Fibroblast of lung (primary cell): ENCODE measurements at places on chromosomes 6 and 20. TPM values are rescaled to one million over a fixed set of nuclear protein-coding genes. Genes with fewer than 3 reads are reported as not detected.
A peak's percentile ranks its signal among the peaks of the same experiment; 100 is the strongest.

The WFDC13 gene
- polyA plus RNA-seq, result not detected in 2 replicates

The PCED1A gene
- polyA plus RNA-seq, result 10.3 and 16.4 TPM in 2 replicates

The BPI gene
- 0.10 TPM in 1 of 2 replicates, not detected in the other for polyA plus RNA-seq

The OR2J2 gene
- not detected in 2 replicates for polyA plus RNA-seq

The HMGCLL1 gene
- 0.05 and 0.23 TPM in 2 replicates for polyA plus RNA-seq

The PHIP gene
- 6.7 and 7.5 TPM in 2 replicates for polyA plus RNA-seq

The BPIFB2 gene
- not detected in 2 replicates for polyA plus RNA-seq

DNA sequence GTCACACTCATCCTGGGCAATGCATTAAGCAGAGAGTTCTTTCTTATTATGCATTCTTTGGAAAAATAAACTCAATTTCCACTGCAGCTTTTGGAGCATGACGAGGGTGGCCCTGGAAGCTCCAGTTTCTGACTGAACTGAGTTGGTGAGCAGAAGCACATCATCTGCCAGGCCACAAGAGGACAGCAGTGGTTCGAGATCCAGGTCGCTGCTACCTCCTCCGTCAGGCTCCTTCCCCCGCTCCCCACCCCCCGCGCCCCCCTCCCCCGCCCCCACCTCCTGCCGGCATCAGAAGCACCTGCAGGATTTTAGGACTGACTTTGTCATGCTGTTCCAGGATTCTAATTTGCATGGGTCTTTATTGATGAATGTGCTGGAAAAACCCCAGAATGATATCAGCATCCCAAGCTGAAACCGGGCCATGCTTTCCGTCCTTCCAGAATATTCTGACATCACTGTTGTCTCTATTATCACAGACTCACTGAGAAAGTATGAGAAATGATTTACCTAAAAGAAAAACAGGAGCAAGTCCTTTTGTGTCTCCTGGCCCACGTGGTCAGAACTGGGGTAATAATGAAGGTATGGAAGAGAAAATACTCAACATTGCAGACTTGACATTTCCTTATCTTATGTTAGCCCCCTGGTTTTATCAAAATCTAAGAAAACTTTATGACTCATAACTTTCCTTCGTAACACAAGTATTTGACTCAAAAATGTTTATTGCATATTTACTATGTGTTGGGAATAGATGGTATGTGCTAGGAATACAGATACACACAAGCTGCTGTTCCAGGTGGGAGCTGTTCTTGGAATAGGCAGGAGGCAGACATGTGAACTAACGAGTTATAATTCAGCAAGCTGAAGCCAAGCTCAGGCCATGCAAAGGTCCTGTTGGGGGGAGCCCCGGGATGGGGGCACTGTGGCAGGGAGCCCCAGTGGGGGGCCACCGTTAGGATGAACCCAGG lies 220.2 kb upstream of the EXOC2 start:
- no peaks in the 10 kb centered on the region for H3K4me1 ChIP-seq
- no peak overlapping the region for H3K4me3 ChIP-seq
- peaks cover 3% of the 10 kb centered on the region for H3K27me3 ChIP-seq

DNA sequence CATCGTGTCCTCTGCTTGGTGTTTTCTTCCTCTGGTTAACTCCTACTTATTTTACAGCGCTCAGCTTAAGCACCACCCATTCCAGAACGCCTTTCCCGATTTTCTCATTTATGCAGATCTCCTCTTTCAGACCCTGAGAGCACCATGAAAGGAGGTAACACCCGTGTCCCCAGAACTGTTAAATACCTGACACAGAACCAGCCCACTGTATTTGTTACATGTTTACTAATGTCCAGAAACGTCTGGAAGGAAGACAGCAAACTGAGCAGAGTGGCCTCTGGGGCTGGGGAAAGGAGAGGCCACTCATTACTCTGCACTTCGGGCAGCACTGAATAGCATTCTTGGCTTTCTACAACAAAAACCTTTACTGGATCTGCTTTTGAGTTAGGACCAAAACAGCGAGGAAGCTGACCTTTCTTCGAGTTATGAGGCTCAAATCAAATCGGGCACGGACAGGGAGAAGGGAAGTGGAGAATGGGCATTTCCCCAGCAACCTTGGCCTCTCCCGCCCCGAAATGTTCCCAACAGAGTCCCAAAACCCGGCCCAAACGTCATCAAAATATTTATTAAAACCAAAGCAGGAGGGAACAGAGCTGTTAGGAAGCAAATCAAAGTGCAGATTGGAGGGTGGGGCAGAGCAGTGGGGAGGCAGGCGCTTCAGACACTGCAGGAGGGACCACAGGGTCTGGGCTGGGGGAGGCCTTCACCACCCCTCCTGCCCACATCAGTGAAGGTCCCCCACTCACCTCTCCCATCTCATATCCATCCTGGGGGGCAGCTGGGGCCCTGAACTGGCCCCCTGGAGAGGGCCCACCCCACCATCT lies 1.1 kb upstream of the NECAB3 start:
- no peaks in the 10 kb centered on the region for H3K27me3 ChIP-seq
- peak overlapping the region; percentile 42 for H3K27ac ChIP-seq
- H3K36me3 ChIP-seq, result peaks cover 4% of the 10 kb centered on the region
- no peak for DNase-seq

DNA sequence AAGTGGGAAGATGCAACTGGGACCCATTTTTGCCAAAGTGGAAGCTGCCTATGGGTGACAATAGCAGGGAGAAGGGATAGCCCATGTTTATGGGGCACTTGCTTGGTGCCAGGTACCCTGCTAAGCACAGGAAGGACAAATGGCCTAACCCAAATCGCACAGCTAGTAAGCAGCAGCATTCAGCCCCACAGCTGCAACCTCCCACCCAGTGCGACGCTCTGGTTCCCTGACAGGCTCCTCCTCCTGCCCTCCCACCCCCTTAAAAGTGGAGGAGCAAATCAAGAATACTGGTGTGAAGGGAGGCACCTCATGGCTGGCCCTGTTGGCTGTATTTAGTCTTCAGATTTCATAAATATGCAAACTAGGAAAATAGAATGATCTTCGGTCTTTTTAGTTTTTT lies 76.2 kb downstream of the RIN2 start:
- no peaks in the 10 kb centered on the region for H3K4me1 ChIP-seq
- DNase-seq, result no peak
- H3K27me3 ChIP-seq, result no peaks in the 10 kb centered on the region
- H3K27ac ChIP-seq, result no peak overlapping the region
- no peak overlapping the region for H3K4me3 ChIP-seq

DNA sequence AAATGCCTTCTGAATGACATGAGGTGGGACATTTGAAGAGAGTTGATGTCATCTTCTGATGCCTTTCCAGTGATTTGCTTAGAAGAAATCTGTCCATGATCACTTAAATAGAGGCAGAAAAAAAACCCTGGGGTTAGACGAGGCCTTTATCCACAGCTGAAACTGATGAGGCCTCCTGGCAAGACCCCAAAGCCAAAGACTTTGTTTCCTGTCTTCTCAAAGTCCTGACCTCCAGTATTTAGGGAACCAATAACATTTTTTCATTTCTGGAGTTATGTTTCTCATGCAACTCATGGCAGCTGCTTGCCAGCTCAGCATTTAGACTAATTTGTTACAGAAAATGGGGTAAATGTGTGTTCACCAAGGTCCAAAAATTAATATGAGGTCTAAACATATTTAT lies 248.0 kb upstream of the PRDM1 start:
- H3K27ac ChIP-seq, result no peak overlapping the region
- H3K4me3 ChIP-seq, result no peak overlapping the region
- H3K36me3 ChIP-seq, result no peaks in the 10 kb centered on the region
- no peaks in the 10 kb centered on the region for H3K27me3 ChIP-seq
- peak; percentile 30 for DNase-seq

GRCh38 chr20:44765701-44766347 lies 20.2 kb downstream of the KCNK15 start:
- H3K27ac ChIP-seq, result no peak overlapping the region
- H3K36me3 ChIP-seq, result no peaks in the 10 kb centered on the region
- no peak overlapping the region for H3K4me3 ChIP-seq
- no peak for DNase-seq
- H3K4me1 ChIP-seq, result no peaks in the 10 kb centered on the region
- peaks cover 13% of the 10 kb centered on the region for H3K27me3 ChIP-seq

- no peaks in the 10 kb centered on the region for H3K27me3 ChIP-seq
- H3K36me3 ChIP-seq, result no peaks in the 10 kb centered on the region
- no peak overlapping the region for H3K27ac ChIP-seq
- no peaks in the 10 kb centered on the region for H3K4me1 ChIP-seq
- peak; percentile 24 for DNase-seq
Measured at GRCh38 chr6:84103029-84103428, 69.5 kb downstream of the MRAP2 start.

DNA sequence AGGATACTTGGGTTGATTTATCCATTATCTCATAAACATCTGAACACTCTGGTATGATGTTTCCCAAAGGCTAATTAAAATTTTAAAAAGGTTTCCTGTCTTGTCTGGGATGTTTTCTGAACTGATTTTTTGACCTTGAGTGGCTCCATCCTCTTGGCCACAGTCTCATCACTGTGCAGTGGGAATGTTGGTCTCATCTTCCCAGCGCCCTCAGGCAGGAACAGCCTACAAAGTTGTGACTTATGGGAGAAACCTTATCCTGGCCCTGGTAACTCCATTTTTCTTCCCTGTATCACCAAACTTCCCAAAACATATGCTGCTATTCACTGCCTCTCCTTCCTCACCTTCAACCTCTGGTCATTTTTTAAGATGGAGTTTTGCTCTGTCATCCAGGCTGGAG lies 6.8 kb upstream of the BPIFA3 start:
- H3K27ac ChIP-seq, result no peak overlapping the region
- no peak for DNase-seq
- no peaks in the 10 kb centered on the region for H3K36me3 ChIP-seq
- H3K4me3 ChIP-seq, result no peak overlapping the region
- no peaks in the 10 kb centered on the region for H3K4me1 ChIP-seq

DNA sequence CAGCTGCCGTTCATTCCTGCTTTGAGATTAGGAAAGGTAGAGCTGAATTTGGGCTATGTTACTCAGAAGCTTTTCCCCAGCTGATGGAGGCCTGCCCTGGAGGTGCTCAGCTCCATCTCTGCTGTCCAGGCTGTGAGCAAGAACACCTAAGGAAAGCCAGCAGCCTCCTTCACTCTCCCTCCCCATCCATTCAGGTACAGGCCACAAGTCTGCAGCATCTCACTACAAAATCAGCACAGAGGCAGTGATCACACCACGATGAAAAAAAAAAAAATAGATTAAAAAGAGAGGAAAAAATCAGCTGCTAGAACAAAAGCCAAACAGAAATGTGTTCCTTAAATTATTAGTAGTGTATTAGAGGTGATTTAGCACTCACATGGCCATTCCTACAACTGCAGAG lies 515.0 kb downstream of the CDH26 start:
- H3K4me1 ChIP-seq, result no peaks in the 10 kb centered on the region
- peaks cover 2% of the 10 kb centered on the region for H3K27me3 ChIP-seq
- H3K27ac ChIP-seq, result no peak overlapping the region
- H3K4me3 ChIP-seq, result no peak overlapping the region
- H3K36me3 ChIP-seq, result no peaks in the 10 kb centered on the region

DNA sequence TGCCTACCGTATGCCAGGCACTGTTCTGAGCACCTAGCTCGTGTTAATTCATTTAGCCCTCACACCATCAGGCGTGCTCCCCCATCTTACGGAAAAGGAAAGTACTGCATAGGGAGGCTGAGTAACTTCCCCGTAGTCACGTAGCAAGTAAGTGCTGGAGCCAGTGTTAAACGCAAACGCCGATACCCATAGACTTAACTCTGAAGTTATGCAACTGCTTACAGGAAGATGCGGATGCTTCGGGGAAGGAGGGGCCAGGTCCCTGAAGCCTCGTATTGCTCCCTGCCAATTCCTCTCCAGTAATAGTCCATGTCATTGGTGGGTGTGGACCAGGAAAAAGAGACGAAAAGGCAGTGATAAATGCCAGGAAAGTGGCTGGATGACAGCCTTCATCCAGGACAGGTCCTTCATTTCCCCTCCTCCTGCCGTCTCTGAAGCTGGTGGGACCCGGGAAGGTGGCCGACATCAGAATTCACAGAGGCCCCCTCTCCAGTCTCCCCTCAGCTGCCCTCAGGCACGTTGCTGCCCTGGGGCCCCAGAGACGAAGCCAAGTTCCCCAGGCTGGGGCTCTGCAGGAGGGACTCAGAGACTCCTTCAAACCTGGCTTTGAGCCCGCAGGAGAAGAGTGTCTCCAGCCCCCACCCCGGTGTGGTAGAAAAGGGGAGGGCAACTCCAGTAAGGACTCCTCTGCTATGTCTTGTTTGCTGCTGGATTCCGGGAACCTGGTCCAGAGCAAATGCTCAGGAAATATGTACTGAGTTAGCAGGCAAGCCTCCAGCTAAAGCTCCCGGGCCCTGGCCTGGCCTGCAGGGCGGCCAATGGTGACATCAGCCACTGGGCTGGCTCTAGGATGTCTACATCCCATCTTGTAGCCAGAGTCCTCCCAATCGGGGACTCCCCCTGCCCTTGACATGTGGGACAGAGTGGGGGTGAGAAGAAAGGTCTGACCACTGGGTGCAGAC lies 37.8 kb downstream of the RAB44 start:
- H3K27me3 ChIP-seq, result no peaks in the 10 kb centered on the region
- H3K36me3 ChIP-seq, result no peaks in the 10 kb centered on the region
- H3K4me1 ChIP-seq, result peaks cover 11% of the 10 kb centered on the region
- peak; percentile 76 for DNase-seq

DNA sequence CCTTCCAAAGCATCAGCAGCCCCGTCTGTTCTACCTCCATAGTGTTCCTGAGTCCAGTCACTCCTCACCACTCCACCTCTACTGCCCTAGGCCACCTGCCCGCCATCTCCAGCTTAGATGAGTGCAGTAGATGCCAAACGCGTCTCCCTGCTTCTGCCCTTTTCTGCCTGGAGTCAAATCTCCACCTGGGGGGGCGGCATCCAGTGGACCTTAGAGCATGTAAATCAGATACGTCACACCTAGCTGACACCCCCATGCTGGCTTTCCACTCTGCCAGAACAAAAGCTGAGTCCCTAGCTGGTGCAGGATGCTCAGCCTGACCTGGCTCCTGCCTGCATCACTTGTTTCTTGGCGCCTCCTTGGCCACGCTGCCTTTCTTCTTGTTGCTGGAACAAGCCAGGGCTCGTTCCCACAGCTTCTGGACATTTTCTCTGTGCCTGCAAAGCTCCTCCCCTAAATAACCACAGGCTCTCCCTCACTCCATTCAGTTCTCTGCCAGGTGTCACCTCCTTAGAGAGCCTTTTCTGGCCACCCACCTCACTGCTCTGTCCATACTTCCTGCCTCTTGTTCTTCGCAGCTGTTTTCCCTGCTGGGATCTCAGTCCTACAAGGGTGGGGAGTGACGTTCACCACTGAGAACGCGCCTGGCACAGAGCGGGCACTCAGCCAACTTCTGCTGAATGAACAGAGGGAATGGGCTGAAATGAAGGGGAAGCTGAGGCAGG lies 5.8 kb downstream of the DDR1 start:
- H3K4me1 ChIP-seq, result peaks cover 13% of the 10 kb centered on the region
- no peak overlapping the region for H3K27ac ChIP-seq
- H3K27me3 ChIP-seq, result no peaks in the 10 kb centered on the region
- no peak overlapping the region for H3K4me3 ChIP-seq

DNA sequence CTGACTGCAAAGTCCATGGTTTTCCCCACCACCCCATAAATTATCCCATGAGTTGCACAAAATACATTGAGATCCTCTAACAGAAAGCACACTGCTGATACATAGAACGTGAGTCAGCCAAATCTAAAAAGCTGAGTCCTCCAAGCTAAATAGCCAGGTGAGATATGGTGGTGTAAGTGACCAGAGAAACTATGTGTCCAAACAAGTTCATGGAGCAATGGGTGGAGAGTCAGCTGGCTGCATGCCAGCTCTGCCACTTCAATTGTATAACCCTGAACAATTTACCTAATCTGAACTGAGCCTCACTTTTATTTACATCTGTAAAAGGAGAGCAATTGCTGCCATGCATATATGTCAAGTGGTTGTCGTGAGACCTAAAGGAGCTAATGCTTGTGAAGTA lies 9.7 kb downstream of the SNAP25 start:
- no peaks in the 10 kb centered on the region for H3K36me3 ChIP-seq
- no peak overlapping the region for H3K27ac ChIP-seq
- H3K4me3 ChIP-seq, result no peak overlapping the region
- no peaks in the 10 kb centered on the region for H3K27me3 ChIP-seq
- no peak for DNase-seq
